Left forelimb (tissue), 1 donor: ENCODE measurements at places on chromosomes 3 and 15.

- DNase-seq: no peak
These were observed 92.5 kb downstream of the IQSEC1 start for GRCh38 chr3:12980596-12981290.

GRCh38 chr15:44265757-44266156 is 22.8 kb upstream of the GOLM2 start:
- no peak for DNase-seq

DNA sequence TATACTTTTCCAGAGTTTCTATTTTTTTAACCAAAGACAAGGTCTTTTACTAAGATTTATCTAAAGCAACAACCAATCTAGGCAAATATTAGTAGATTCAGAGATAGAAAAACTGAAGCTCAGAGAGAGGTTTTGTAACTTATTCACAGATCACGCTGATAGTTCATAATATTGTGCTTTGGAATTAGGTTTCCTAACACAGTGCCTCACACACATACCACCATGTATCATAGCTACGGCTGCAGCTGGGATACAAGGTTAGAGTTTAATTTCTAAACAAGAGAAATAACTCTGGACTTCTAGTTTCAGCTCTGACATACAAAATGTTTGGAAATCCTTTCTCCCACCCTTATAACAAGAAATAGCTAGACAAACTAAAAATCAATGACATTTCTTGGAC is 565.7 kb downstream of the PYDC2 start:
- no peak for DNase-seq

DNA sequence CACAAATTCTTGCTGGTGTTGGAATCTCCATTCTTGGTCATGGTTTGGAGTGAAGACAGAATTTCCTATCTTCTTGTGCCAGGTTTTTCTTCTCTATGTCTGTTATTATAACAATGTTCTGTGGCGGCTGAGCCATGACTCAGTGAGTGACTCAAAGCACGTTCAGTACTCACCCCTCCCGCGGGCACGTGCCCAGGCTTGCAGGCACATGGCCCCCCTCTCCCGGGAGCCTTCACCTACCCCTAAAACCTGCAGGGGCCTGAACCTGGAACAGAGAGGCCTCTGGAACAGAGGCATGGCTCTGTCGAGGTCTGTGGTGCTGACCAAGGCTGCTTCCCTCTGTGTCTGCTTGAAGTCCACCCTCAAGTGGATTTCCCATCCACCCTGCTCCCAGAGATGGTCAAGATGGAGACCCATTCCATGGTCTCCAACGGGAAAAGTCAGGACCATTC is 27.6 kb downstream of the PLXNB1 start:
- peak; percentile 63 for DNase-seq

DNA sequence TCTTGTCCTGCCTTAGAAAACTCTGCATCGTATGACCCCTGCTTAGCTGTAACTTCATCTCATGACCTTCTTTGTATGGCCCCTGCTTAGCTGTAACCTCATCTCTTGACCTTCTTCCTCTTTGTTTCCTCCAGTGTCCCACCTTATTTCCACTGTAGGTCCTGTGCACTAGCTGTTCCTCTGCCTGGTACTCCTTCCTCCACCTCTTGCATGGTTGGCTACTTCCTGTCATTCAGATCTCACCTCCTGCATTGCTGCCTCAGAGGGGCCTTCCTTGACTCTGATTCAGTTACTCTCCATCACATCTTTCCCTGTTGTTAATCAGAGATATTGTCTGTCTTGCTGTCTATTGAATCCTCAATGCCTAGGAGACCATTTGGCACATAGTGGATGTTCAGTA is 63.2 kb downstream of the PDE8A start:
- no peak for DNase-seq

DNA sequence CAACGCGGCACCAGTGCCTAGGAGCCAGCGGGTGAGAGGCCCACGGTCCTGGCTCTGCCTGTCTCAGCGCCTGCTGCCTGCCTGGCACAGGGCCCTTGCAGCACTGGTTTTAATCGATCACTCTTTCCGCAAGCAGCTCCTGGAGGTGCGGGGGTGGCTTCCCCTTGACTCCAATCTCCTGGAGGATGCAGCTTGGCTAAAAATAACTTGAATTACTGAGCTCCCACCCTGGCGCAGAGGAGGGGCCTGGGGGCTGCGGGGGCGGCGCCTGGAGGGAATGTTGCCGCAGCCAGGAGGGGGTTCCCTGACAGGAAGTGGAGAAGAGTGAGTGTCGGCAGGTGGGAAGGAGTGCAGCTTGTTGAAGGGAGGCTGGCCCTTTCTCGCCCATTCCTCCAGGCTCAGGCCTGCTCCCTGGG is 9.9 kb upstream of the RPL29 start:
- DNase-seq: peak; percentile 77

DNA sequence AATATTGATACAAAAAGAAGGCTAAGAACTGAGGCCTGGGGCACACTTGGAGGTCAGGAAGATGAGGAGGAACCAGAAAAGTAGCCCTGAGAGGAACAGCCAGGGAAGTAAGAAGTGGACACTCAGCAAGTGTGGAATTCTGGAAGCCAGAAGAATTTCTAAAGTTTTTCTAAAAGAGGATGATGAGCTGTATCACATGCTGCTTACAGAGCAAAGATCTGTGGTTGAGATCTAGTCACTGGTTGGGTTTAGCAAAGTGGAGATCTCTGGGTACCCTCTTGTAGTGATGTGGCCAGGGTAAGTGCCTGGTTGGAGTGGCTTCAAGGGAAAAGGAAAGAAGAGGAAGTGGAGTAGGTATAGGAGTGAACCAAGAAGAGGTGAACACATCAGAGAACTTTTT is 95.4 kb upstream of the DAZL start:
- DNase-seq: no peak

DNA sequence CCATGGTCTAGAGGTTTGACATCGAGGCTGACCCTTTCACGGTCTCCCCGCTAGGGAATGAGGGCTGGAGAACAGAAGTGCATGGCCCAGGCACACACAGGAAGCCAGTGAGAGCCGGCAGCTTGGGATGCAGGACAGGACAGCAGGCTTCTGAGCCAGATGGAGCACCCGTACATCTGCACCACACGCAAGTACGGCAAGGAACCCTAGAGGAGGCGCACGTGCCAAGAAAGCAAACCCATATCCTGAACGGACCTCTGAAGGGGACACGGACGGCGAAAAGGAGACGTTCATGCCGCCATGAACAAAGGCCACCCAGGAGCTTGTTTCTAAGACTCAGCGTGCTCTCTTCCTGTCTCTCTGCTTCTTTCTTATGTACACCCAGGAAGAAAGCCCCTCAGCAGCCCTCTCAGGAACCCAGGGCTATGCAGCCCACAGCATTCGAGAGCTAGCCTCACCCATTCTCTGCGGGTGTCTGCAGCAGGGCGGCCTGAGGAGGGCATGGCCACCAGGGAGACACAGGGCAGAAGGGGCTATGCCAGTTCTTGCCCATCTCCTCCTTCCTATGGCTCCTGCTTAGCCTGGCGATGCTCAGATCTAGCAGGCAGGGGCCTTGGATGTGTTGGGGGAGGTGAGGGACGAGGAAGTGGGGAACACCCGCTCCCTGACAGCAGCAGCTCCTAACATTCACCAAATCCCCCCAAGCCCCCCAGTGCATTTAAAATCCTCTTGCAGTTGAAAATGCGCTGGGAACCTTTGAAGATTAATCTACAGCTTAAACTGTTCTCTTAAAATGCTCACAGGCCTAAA is 81.3 kb downstream of the PCSK6 start:
- DNase-seq: no peak

DNA sequence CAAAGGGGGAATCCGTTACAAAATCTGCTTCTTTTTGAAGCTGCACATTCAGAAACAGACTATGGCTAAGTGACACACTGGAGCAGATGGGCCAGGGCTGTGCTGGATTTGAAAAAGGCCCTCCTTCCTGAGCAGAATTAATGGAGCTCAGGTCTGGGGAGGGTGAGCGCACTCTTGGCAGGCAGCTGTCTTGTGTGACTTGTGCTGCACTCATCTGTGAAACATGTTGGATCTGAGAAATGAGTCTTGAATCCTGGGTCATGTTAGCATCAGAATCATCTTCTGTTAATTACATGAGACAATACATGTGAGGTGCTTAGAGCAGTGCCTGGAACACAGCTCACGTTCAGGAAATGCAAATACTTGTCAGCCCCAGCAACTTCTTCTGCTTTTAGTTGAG is 219.6 kb downstream of the THSD4 start:
- DNase-seq: no peak

DNA sequence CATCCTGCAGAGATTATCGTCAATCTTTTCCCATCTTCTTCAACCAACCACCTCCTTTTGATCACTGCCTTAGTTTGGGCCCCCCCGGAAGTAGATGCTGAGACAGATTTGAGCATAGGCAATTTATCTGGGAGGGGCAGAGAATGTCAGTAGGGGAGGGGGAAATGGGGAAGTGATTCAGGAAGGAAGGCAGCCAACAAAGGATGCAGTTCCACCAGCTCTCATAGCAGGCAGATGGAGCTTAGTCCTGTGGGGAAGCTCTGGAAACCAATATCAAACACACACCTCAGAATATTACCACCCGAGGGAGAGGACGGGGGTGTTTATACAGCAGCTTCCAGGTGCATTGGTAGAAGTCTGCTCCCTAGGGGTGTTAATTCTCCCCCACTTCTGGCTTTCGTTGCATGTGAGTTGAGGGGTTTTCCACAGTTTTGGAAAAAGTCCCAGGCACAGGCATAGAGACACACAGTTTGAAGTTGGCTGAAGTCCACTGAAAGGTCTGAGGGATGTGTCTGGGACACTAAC is 91.5 kb upstream of the TNFAIP8L3 start:
- DNase-seq: no peak

- no peak for DNase-seq
These were observed 153.8 kb downstream of the SEMA6D start for GRCh38 chr15:47870956-47871625.

DNA sequence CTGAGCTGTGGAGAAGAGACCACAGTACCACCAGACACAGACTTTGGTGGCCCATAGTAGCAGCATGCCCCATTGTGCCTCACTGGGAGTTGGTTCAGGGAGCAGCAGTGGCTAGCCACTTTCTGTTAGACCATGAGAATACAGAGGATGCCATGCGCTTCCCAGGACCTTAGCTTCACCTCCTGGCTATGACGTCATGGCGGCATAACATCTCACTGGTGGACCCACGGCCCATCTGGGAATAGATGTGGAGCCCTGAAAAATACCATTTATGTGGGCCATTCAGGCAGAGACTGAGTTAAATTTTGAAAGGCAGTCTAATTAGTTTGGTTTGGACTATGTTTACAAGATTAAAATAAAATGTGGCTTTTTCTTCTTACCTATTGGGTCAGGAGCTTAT is 55.1 kb upstream of the NMD3 start:
- DNase-seq: no peak

DNA sequence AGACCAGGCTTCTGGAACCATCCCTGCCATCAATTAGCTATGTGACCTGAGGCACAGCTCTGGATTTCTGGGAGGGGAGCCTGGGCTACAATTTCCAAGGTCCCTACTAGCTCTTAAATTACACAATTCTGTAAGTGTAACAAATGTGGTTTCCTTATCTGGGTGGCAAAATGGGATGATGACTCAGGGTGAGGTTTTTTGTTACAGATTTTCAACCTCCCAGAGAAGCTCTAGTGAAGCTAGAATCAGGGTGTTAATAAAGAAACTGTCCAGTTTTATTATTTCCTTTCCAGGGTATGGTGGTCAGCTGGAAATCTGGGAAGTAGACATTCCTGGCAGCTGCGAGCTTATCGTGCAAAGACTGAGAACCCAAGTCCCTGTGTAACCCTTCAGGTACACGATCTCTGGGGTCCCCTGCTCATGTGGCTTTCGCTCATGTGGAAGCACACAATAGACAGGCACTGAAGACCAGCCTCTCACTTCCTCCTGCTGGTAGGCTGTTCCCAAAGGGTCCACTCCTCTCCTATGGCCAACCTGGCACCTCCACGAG is 7.3 kb downstream of the RAB27A start:
- no peak for DNase-seq

DNA sequence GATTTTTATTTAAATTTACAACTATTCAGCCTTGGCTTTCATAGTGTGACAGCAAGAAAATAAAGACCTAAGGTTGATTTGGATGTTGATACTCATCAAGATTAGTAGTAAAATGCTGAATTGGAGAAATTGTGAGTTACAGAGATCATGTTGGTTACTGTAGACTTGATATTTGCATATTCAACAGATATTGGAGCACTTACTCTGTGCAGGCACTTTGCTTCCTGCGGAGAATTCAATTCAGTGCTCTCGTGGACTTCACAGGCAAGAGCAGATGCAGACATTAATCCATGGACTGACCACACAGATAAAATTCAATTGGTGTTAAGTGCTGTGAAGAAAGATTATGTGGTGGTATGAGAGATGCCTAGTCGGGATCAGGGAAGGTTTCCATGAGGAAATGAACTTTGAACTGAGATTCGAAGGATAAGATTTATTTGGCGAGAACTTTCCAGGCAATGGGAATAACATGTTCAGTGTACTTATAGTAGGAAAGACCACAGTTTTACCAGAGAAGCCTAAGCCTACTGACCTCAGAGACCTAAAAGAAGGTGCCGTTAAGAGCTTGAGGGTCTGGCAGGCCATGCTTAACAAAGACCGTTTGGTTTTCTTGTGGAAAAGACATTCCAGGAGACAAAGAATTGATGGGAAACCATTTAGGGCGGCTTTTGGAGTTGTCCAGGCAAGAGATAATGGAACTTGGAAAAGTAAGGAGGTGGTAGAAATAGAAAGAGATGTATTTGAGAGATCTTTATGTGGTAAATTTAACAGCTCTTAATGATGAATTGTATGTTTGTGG is 4.3 kb downstream of the SELENOT start:
- DNase-seq: no peak
